ENCODE measurements at places on chromosomes 6 and 20. TPM values are rescaled to one million over a fixed set of nuclear protein-coding genes. Genes with fewer than 3 reads are reported as not detected.

DNA sequence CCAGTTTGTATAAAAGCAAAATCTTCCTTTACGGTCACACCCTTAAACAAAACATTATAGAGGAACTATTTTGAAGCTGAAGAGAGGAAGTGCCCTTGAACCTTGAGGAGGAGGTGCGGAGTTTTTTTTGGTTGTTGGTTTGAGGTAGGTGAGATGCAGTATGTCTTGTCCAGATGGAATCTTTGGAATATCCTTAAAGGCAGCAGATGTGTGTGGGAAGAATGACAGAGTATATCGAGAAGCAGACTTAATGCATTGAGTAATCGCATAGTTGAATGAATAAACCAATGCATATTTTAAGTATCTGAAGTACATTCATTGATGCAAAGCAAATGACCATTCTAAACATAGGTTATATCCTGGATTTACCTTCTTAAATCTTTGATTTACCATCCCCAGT is 49.9 kb downstream of the AIG1 start:
- peak overlapping the region; percentile 75 for H3K27ac ChIP-seq
- no peaks in the 10 kb centered on the region for H3K36me3 ChIP-seq
- DNase-seq, result peak; percentile 76
- H3K27me3 ChIP-seq, result no peaks in the 10 kb centered on the region
- H3K4me1 ChIP-seq, result peaks cover 40% of the 10 kb centered on the region

DNA sequence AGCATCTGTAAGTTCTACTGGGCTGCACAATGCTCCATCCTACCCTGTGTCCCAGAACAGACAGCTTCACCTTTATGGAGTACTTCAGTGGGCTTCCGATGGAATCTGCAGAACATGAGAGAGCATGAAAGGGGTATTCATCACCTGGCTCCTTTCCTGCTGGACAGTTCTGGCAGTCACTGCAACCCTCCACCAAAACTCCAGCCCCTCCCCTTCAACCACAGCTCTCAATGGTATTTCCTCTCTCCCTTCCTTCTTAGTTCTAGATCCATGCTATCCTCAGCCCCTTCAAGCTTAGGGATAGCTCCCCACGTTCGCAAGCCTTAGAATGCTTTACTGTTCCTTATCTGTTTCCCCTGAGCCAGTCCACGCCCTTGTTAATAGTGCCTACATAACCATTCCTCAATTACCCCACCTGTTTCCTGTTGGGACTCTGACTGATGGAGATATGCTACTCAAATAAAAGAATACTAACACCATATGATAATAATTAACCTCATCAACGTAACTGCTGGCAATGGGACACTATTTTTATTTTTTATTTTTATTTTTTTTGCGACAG is 26.8 kb downstream of the TRAM2 start:
- H3K4me3 ChIP-seq, result no peak overlapping the region
- no peaks in the 10 kb centered on the region for H3K27me3 ChIP-seq
- H3K36me3 ChIP-seq, result peaks cover 39% of the 10 kb centered on the region

Gene DNAH8
- 0.36 TPM for total RNA-seq

DNA sequence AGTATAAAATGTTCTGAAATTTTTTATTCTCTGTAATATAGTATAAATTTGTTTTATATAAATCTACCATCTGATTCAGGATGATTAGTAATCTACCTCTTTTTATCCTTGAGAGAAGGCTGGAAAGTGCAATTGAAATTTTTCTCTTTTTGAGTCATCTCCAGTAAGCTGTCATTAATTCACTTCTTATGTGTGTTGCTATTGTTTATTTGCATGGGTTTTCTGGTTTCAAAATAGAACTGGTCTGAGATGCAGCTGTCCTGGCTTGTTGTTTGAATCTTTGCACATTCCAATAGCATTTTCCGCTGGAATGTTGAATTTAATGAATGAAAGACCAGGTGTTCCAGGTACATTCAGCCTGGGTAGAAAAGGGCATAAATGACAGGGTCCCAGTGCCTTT is 24.3 kb upstream of the TAB2 start:
- H3K4me3 ChIP-seq, result no peak overlapping the region
- peaks cover 4% of the 10 kb centered on the region for H3K4me1 ChIP-seq
- no peak overlapping the region for H3K27ac ChIP-seq
- DNase-seq, result no peak
- H3K27me3 ChIP-seq, result no peaks in the 10 kb centered on the region

All from osteoblast (primary cell).